ENCODE measurements at places on chromosomes 5 and 9.

DNA sequence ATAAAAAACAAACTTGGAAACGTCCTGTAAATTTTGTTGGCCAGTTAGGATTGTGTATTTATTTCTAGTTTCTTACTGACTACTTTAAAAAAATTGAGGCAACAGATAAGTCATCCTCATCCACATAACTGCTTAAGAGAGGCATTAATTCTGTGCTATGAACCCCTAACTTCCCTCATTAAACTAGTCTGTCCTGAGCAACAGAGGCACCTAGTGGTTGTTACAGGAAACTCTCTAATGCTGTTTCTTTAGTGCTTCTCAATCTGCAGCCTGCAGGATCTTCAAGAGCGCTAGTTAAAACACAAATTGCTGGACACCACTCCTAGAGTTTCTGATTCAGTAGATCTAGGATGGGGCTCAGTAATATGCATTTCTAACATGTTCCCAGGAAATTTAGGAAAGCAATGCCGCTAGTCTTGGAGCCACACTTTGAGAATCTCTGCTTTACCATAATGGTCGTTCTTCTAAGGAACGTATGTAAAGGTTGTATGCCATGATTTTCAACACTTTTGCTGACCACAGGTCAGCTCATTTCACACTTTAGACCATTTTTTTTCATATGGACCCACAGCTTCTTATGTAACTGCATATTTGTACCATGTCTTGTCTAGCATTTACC is 410.1 kb upstream of the SMARCA2 start:
- no peak for DNase-seq

GRCh38 chr5:162392336-162392735 is 324.8 kb downstream of the GABRG2 start:
- DNase-seq, result no peak

- DNase-seq, result no peak
These were observed 181.7 kb downstream of the ELAVL2 start for GRCh38 chr9:23644326-23644725.

DNA sequence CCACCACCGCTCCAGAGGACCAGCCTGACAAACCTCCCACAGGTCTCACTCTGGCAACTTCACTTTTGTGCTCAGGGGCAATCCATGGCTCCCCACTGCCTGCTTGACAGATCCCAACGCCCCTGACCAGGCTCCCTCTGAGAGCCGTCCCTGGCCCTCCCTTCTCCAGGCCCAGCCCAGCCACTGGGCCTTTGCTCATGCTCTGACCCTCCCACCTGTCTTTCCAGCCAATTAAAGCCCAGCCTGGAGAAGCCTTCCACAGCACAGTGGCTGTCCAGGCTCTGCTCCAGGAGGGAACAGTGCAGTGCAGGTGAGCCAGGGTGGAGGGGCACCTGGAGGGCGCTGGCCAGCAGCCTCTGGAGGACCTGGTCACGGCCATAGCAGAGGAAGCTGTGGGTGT is 3.3 kb downstream of the ENTPD2 start:
- no peak for DNase-seq
